Occipital lobe (tissue), 3 donors: ENCODE measurements at places on chromosomes 13 and 19. TPM values are rescaled to one million over a fixed set of nuclear protein-coding genes. Genes with fewer than 3 reads are reported as not detected.

GRCh38 chr13:103140001-103140671, 73.9 kb upstream of the SLC10A2 start:
- DNase-seq, result no peak

GRCh38 chr19:45331411-45331810, 8.7 kb upstream of the CKM start:
- DNase-seq, result no peak

DNA sequence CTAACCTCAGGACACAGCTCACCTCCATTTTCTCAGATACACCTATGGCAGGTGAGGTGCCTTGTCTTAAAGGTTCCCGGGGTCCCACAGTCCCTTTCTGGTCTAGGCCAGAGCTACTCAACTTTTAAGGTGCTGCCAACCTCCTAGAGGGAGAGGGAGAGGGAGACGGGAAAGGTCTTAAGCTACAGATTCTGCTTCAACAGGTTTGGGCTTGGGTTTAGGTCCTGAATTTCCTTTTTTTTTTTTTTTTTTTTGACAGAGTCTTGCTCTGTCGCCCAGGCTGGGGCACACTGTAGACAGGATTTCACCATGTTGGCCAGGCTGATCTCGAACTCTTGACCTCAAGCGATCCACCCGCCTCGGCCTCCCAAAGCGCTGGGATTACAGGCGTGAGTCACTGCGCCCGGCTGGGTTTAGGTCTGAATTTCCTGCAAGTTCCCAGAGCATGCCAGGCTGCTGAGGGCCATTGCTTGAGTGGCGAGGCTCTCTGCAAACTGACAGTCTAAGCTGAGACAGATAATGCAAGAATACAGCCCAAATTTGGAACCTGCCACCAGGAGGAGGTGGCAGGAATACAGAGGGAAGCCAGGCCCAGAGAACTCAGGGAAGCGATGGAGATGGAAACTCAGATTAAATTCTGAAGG, 7.8 kb upstream of the SYCN start:
- no peak for DNase-seq

CEACAM21 gene
- total RNA-seq, result 1.6 TPM

DNA sequence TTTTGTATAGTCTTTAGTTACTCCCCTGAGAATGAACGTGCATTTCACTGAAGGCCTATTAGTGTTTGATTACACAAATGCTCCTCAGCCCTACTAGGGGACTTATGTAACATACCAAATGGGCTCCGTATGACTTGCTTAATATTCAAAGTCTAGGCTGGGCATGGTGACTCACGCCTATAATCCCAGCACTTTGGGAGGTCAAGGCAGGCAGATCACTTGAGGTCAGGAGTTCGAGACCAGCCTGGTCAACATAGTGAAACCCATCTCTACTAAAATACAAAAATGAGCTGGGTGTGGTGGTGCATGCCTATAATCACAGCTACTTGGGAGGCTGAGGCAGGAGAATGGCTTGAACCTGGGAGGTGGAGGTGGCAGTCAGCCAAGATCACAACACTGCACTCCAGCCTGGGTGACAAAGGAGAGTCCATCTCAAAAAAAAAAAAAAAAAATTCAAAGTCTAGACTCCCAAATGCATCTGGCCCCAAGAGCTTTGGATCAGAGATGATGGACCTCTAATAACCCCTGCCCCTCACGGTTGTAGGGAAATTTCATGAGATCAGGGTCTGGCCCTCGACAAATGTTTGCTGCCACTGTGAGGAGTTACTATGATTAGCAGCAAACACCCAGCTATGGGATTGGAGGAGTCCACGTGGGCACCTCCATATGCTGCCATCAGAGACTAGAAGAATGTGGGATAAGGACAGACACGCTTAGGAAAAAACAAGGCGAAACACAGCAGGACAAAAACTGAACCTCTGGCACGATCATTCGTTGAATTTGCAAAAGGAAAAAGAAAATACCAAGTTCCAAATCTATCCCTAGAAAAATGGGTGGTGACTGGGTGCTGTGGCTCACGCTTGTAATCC, 4.6 kb downstream of the FBXO17 start:
- DNase-seq, result no peak

DNA sequence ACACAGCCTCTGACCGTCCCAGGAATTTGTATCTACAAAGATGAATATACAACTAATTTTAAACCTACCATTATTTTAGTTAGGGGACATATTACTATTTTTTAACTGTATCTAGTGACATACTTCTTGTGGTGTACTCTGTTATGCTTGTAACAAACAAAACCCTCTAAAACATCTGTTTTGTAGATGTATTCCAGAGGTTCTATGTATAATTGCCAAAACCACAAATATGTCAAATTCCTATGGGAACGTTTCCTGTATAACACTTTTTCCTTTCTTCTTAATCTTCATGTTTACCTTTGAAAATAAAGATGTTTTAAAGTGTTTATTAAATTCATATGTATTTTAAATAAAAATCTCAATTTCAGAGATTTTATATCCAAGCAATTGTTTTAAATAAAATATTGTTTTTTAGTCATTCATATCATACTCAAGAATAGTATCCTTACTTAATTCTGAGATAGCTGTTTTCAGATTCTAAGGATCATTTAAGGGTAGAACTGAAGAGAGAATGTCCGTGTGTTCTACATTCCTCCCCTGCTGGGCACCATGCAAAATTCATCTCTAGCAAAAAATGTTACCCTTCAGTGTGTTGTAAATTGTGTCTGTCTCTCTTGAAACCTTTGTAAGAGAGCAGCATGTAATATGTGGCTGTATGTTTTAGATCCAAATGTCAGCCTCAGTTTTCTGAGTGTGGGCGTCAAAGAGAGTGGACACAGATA, 1327.7 kb downstream of the EFNB2 start:
- DNase-seq, result no peak
